ENCODE measurements at places on chromosomes 16 and 17.

- no peak for DNase-seq
Observed at GRCh38 chr16:74582970-74583369, 23.9 kb downstream of the GLG1 start.

GRCh38 chr17:49959183-49959935, 9.6 kb upstream of the DLX4 start:
- no peak for DNase-seq

GRCh38 chr16:12458591-12459358, 344.9 kb downstream of the CPPED1 start:
- no peak for DNase-seq

GRCh38 chr16:86396422-86396821, 113.9 kb upstream of the FOXF1 start:
- peak; percentile 69 for DNase-seq

- DNase-seq: no peak
Observed at GRCh38 chr16:28526201-28527099, 12.3 kb downstream of the NUPR1 start.

DNA sequence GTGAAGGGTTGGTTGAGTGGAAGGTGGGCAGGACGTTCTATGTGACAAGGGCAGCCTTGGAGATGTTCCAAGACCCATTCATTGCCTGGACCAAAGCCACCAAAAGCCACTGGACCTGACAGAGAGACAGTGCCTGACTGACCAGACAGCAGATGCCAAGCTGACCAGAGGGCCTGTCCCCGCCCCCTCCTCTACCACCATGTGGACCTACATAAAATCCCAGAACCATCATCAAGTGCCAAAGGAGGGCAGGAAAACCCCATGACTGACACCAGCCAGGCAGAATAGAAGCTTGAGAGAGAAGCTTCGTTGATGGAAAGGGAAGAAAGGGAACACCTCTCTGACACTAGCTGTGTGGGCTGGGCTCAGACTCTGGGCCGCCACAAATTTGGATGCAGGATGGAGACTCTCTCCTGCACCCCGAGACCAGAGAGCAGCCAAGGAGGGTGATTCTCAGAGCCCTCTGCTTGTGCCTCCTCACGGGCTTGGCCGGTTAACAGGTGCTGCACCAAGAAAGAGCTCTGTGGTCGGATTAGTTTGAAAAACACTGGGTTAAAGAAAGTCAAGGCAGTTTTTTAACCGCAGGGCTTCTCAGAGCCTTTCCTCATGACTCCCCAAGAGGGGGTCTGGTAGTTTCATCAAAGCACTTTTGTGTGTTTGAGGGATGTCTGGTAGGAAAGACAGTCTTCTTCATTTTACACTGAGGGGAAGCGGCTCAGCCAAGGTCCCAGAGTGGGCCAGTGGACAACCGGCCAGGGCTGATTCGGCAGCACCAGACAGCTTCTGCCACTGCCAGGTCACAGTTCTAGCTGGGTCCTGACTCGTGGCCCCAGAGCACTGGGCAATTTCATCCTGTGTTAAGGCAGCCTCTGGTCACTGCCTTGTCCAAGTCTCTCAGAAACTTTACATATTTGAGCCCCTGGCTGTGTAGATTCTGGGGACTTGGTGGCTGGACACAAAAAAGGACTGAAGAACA, 1.7 kb downstream of the TNFRSF13B start:
- DNase-seq: no peak

DNA sequence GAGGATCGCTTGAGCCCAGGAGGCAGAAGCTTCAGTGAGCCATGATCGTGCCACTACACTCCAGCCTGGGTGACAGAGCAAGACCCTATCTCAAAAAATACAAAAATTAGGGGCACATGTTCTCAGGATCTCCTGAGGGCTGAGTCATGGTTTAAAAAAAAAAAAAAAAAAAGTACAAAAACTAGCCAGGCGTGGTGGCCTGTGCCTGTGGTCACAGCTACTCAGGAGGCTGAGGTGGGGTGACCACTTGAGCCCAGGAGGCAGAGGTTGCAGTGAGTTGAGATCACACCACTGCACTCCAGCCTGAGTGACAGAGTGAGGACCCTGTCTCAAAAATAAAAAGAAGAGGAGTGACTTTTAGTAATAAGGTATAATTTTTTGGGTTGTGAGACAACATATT, 16.9 kb downstream of the BLMH start:
- no peak for DNase-seq

DNA sequence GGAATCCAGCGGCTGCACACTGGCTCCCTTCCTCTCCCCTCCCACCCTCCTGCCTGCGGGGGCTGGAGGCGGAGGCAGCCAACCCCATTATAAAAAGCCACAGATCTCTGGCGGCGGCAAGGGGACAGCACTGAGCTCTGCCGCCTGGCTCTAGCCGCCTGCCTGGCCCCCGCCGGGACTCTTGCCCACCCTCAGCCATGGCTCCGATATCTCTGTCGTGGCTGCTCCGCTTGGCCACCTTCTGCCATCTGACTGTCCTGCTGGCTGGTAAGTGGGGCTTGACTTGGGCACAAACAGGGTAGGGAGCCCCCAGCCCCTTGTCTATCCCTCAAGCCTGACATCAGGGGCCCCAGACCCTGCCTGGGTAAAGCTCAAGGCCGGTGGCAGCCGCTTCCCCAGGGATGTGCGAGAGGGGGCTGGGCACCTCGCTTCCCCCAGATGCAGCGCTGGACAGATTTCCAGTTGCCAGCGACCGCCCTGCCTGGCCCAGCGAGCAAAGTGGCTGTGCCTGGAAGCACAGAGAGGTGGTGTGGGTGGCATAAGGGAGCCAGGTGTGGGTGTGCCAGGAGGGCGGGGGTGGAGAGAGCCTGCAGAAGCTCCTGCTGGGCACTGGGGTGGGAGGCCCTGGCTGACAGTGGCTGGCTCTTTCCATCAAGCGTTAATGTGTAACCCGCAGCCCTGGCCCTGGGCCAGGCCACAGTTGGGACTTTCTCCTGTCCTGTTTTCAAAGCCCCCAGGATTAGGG, at the start of gene CX3CL1:
Gene CX3CL1 (plus strand): TSS at position 119 of the 745 bp plus-strand sequence. CDS start 79 bp downstream, at position 198.
- DNase-seq: peak; percentile 77

DNA sequence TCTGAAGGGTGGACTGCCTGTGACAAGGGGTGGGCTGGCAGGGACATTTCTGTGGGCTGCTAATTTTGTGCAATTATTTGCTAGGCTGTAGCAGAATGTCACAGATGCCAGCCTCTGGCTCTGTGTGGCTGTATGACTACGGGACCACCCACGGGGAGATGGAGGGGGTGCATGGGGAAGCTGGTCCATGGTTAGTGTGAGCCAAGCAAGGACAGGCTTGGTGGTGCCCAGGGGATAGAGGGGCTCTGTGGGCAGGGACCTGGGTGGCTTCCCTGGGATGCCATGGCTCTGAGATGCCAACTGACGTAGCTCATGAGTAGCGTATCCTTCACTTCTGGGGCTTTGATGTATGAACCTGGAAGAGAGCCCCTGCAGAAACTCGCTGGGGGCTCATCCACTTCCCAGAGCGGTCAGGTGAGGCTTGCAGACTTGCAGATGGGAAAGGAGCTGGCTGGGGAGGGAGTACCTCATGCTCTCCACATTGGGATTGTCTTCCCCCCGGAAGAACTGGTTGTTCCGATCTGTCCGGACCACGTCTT, 87.2 kb downstream of the TBC1D16 start:
- no peak for DNase-seq

GRCh38 chr17:69358688-69359596, 32.0 kb upstream of the ABCA5 start:
- DNase-seq: no peak

GRCh38 chr16:15765880-15766279, 90.9 kb downstream of the MYH11 start:
- peak; percentile 69 for DNase-seq

DNA sequence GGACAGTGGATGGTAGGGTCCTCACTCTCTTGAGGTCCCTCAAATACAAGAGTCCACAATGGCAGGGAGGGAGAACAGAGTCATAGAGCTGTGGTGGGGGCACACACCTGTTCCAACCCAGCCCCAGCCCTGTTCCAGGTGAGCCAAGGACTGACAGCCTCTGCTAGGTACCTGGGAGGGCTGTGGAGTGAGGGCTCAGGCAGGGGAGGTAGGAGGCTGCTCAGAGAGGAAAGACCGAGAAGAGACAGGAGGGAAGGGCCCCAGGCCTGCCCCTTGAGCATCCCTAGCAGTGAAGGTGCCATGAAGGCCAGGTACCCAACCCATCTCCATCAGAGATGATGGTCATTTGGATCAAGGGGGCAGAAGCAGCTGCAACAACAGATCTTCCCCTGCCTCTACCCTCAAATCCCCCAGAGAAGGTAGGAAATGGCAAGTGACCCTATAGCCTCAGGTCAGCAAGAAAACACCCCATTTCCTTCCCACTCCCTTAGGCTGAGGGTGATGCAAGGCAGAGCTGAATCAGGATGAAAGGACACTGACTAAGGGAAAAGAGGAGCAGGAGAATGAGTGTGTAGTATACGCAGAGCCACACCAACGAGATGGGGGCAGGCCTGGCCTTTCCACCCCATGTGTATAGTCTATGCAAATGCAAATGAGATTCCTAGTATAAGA, 28.6 kb downstream of the CD300LG start:
- DNase-seq: no peak

DNA sequence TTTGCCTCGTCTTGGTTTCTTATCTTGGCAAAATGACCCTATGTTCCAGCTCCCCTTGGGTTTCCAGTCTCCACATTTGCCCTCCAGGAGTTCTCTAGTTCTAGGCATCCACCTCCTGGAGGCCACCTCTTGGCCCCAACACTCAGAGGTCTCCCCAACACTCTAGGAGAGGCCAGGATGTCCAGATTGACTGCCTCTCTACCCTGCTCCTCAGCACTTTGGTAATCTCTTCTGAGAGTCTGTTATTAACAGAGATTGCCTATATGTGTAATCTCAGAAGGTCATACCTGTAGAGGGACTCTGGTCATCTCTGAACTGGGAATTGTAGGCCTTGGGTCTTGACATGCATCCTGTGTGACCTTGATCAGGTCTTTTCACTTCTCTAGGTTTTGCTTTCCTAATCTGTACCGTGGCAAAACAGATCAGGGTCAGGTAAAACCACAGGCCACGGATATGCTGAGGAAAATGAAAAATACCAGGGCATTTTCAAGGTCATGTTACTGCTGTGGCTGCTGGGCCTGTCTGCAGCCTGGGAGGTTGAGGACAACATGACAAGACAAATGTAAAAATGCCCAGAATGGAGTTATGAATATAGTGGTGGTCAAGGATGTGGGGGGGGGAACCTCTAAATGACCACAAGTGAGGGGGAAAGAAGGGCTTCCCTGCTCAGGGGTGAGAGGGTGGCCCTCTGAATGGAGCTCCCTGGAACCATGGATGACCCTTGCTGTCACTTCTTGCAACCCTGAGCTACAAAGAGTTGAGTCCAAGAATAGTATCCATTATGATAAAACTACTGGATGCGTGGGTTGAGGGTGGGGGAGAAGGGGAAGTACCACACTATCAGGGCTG, 5.0 kb upstream of the CCL4L2 start:
- DNase-seq: no peak

GRCh38 chr16:2481676-2482075, 6.7 kb downstream of the TBC1D24 start:
- no peak for DNase-seq

GRCh38 chr17:51230306-51230705, 29.5 kb downstream of the MBTD1 start:
- DNase-seq: no peak

DNA sequence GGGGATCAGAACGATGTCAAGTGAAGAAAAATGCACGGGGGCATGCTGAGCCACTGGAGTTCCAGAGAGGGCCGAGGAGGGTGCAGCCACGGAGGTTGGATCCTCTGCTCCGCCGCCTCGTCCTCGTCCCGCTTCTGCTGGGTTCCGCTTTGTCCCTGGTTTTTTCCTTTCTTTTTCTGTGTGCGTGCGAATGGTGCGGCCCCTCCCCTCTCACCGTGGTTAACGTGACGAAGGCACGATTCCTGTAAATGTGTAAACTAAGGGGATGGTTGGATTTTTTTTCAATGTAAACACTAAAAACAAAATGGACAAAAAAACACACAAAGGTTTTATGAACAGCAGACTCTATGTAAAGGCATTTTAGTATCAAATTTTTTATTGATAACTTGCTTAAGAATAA, 46.7 kb downstream of the ACTG1 start:
- no peak for DNase-seq

DNA sequence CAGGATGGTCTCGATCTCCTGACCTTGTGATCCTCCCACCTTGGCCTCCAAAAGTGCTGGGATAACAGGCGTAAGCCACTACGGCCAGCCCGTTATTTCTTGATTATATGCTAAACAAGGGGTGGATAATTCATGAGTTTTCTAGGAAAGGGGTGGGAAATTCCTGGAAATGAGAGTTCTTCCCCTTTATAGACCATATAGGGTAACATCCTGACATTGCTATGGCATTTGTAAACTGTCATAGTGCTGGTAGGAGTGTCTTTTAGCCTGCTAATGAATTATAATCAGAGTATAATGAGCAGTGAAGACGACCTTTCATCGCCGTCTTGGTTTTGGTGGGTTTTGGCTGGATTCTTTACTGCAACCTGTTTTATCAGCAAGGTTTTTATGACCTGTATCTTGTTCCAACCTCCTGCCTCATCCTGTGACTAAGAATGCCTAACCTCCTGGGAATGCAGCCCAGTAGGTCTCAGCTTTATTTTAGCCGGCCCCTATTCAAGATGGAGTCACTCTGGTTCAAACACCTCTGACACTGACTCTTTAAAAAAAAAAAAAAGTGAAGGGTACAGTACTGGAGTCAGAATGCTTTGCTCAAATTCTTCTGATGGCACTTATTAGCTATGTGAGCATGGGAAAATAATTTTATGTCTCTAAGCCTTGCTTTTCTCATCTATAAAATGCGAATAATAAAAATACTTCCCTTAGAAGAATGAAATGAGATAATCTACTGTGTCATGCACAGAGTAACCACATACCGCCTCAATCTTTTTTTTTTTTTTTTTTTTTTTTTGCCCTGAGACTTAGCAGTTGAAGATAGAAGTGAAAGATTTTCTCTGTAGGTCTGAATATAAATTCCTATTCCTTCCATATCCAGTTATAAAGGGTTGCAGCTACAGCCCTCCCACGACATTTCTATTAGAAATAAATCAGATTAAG, 5.1 kb upstream of the CALCOCO2 start:
- no peak for DNase-seq

GRCh38 chr16:21708533-21709115, 44.9 kb downstream of the OTOA start:
- DNase-seq: peak; percentile 79

DNA sequence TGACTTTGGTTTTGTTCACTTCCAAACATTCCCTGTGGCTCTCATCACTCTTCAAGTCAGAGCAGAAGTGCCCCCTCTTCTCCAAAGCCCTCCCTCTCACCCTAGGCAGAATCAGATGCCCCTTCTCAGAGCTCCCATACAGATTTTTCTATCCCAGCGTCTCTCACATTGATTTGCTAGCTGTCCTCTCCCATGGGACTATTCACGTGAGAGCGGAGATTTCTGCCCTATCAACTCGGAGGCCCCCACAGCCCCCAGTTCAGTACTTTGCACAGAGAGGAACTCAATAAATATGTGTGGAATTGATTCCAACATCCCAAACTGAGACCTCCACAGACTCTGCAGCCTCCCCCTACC, 182.6 kb downstream of the C16orf78 start:
- no peak for DNase-seq

- DNase-seq: no peak
Observed at GRCh38 chr17:50146230-50146926, 4.1 kb downstream of the PPP1R9B start.

GRCh38 chr17:14762736-14763479, 462.0 kb downstream of the HS3ST3B1 start:
- DNase-seq: no peak

Data from AG20443 (cell line).